ENCODE measurements at places on chromosomes 6 and 20.
A peak's percentile ranks its signal among the peaks of the same experiment; 100 is the strongest.

DNA sequence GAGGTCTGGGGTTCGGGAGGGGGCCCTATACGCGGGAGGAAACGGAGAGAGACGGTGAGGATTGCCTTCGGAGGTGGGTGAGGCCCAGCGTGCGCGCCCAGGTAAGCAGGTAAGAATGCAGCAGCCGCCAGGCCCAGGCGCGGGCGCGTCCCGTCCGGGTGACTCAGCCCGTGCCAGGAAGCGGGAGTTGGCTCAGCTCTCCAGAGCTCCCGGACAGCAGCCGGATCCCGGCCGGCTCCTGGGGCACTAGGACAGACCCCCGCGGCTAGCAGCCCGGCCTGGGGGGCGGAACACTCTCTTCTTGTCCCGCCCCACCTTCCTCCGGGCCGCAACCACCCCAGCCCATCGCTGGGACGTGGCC is 1.5 kb upstream of the MDFI start:
- DNase-seq = peak; percentile 39

- peak; percentile 31 for DNase-seq
Measured at GRCh38 chr20:50467718-50468356, 42.3 kb upstream of the PTPN1 start.

DNA sequence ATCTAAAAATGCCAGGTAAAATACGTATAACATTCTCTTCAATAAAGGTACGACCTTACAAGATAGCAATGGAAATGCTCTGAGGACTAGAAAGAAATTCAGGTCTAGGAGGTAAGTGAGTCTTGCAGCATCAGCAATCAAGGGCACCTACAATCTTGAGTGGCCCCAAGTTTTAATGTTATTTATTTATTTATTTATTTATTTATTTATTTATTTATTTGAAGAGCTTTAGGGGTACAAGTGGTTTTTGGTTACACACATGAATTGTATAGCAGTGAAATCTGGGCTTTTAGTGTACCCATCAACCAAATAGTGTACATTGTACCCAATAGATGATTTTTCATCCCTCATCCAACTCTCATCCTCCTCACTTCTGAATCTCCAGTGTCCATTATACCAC is 574.0 kb upstream of the POU3F2 start:
- DNase-seq = no peak

DNA sequence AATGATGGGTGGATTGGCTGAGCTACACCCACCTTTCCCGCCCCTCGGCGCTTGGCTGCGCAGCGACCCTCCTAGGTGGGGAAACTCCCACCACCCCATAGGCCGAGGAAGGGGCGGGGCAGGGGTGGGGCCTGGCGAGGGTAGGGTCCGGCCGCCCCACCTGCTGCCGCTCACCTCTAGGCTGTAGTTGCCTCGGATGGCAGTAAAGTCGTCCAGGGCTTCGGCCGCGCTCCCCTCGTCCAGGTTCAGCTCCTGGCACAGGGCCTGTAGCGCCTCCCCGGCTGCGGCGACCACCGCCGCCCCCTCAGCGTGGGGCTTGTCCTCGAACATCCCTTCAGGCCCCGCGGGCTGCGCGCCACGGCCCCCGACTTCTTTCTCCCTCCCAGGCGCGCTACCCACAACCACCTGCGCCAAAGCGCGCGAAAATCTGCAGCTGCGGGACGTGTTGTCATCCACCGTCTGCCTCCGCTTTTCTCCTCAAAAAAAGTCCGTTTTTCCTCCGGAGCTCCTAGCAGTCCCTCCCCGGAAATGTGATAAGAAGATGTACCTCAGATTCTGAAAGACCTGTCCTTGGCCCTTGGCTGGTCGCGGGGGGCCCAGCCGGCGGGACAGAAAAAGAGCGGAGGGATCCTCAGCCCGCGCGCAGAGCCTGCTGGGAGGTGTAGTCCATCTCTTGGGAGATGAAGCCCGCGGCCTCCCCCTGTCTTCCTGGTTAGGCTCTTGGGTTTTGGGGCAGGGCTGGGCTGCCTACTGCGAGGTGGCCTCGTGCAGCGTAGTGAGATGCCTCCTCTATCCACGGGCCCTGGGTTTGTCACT is at the start of gene RBL1:
Gene RBL1 (minus strand): TSS at position 399 of the 816 bp plus-strand sequence. CDS start 69 bp downstream, at position 330.
- DNase-seq = peak; percentile 82

DNA sequence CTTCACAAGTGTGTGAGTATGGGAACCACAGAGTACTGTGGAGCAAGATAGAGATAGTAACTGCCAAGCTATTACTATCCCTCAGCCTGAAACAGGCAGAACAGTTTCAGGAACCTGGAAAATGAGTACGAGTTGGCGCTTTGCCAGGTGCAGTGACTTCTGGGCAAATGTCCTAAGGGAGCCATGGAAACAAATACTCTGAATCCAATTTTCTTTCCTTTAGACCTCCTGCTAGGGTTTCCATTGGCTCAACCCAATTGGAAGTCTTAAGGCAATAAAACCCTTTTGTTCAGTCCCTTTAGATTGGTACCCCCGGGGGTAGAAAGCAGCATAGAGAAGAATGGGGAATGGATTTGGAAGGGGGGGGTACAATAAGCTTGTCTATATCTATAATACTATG is 205.0 kb upstream of the EPHA7 start:
- DNase-seq = no peak

GRCh38 chr20:62202676-62203377 is 17.3 kb downstream of the HRH3 start:
- DNase-seq = no peak

DNA sequence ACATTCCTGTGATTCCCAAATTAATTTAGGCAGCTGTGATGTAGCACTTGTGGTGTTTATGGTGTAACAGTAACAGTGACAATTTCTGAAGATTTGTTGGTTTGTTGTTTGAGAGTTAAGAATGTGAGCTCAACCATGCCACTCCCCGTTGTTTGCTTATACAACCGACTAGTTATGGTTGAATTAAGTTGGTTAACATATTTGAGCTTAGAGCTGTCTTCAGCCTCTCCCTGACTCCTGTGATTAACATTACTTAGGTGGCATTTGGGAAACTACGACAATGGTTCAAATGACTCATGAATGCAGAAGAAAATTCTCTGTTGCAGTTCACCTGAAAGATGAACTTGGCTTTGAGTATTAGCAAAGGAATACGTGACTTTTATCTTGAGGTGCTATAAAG is 35.9 kb upstream of the PRL start:
- no peak for DNase-seq

GRCh38 chr6:168709390-168709789 is 268.4 kb downstream of the SMOC2 start:
- no peak for DNase-seq

DNA sequence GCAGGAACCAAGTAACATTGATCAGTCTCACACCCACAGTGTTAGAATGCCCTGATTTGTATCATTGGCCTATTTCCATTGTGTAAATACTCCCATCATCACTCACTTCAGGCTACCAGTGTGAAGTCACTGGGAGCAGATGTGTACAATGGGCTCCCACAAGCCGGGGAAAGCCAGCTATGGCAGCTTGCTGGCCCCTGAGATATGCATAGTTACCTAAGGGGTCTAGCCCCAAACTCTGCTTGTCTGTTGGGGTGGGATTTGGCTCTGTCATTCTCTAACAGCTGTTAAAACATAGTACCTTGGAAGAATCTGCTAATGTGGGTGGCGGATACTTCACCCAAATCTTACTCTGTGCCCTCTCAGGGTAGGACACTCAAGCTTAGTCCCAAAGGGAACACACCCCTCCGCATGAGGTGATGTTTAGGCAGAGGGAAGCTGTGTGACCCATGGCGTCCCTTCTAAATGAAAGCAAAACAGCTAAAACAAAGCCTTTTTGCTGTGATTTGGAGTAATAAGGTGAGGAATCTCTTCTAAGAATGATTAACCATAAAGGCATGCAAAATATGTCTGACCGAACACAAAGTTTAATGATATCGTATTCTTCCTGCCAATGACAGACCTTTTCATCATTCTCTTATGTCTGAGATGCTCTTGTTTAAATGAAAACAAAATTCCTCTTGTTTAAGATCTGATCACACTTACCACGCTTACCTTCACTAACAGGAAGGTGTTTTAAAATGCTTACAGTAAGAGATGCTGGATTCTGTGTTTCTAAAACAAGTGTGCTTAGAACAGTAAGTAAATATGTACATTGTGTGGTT is 45.9 kb upstream of the PXDC1 start:
- DNase-seq = peak; percentile 95

GRCh38 chr6:6885521-6886170 is 222.1 kb upstream of the RREB1 start:
- DNase-seq = no peak

DNA sequence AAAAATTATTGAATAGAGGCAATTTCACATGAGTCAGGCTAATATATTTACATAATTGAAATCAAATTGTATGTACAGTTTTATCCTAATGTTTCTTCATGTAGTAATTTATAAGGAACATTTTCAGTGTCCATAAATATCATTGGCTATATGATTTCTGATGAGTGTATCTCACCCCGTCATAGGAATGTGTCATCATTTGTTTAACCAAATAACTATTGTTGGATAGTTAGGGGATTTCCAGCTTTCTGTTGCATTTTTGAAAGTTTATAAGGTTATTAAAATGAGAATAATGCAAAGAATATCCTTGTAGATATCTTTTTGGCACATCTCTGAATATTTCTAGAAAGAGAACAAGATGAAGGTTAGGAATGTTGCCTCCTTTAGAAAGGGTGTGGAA is 39.0 kb downstream of the SYTL3 start:
- DNase-seq = no peak

DNA sequence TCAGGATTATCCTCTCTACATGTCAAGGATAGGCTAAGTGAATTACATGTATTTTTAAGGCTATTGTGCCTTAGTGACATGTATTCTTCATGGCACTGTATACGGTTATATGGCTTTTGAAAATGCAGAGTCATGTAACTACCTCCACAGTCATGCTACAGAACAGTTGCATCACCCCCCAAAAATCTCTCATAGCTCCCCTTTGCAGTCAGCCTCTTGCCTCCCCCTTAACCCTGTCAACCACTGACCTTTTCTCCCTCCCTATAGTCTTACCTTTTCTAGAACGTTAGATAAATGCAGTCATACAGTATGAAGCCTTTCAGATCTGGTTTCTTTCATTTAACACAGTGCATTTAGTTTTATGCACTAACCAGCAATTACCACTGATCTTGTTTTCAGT is 10.3 kb upstream of the RNF24 start:
- no peak for DNase-seq

GRCh38 chr20:5863040-5863833 is 87.1 kb downstream of the TRMT6 start:
- DNase-seq = peak; percentile 49

- DNase-seq = peak; percentile 86
Measured at GRCh38 chr20:53883098-53883911, 187.1 kb downstream of the BCAS1 start.

- DNase-seq = no peak
Measured at GRCh38 chr6:58419321-58419720, 1101.9 kb downstream of the PRIM2 start.

Data from fibroblast of upper back skin (primary cell).